ENCODE measurements at places on chromosomes 2 and 18. TPM values are rescaled to one million over a fixed set of nuclear protein-coding genes. Genes with fewer than 3 reads are reported as not detected.
A peak's percentile ranks its signal among the peaks of the same experiment; 100 is the strongest.

GRCh38 chr2:191691898-191692297 is 14.0 kb downstream of the NABP1 start:
- no peak for DNase-seq

DNA sequence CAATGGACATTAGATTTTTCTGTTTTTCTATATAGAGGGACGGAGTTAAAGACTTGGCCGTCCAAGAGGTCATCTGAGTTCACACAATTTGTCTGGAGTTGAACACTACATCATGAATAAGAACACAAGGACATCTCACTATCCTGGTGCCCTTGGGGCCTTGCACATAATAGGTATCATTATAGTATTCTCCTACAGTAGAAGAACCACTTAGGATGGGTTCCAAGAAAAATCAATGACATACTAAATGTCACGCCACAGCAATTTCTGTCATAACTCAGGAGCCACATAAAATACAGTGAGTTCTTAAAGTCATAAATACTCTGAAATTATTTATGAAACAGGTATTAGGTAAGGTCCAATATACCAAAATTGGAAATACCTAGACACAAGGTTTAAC is 154.4 kb downstream of the NCKAP5 start:
- DNase-seq: no peak

FEV gene
- total RNA-seq: not detected

STPG4 gene
- total RNA-seq: not detected

IRS1 gene
- total RNA-seq: 18.5 TPM

SERPINB13 gene
- total RNA-seq: not detected

SPEG gene
- total RNA-seq: 275 TPM

HOXD1 gene
- total RNA-seq: not detected

DNA sequence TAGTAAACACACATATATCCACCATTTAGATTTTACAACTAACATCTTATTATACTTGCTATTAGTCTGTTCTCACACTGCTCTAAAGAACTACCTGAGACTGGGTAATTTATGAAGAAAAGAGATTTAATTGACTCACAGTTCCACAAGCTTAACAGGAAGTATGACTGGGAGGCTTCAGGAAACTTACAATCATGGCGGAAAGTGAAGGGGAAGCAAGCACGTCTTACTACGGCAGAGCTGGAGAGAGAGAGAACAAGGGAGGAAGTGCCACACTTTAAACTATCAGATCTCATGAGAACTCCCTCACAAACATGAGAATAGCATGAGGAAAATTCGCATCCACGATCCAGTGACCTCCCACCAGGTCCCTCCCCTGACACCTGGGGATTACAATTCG is 240.7 kb downstream of the CAMKMT start:
- DNase-seq: no peak

- DNase-seq: no peak
Observed at GRCh38 chr2:42977270-42978174, 185.1 kb upstream of the HAAO start.

SULT1C4 gene
- 9.3 TPM for total RNA-seq

POU3F3 gene
- not detected for total RNA-seq

PRPF40A gene
- 91.5 TPM for total RNA-seq

GRCh38 chr18:72878143-72878542 is 10.4 kb upstream of the NETO1 start:
- DNase-seq: no peak

- DNase-seq: no peak
Observed at GRCh38 chr2:24400207-24400907, 40.0 kb upstream of the ITSN2 start.

DNA sequence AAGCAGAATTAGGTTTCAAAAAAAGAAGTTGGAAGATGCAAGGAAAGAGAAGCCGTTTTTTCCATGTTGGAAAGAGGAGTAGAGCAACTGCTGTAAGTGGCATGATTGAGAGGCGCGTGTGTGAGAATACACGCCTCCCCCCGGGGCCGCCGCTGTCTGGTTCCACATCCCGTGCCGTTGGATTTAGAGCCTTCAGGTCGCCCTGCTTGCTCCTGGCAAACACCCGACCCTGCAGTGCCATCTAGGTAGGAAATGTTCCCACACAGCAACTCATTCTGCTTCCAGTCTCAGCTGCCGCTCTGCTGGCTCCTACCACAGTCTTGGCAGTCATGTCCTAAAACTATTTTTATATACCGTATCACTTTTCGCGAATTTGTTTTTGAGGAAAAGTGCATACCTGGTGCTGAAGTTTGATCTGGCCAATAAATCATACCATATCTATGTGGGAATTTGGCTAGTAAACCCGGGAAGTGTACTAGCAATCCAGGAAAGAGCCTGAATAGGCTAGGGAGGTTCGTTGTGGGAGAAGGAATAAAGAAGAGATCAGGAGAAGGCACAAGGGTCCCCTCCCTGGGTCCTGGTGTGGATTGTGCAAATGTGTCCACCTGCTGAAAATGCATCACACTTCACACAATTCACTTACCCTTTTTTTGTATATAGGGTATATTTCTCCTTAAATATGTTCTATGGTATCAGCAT is 372.7 kb downstream of the FBXO15 start:
- DNase-seq: no peak

SULT1C2 gene
- total RNA-seq: 3.2 TPM

CD28 gene
- total RNA-seq: not detected

- DNase-seq: peak; percentile 30
Observed at GRCh38 chr2:199940373-199940772, 14.9 kb downstream of the TYW5 start.

- DNase-seq: peak; percentile 44
Observed at GRCh38 chr2:28713577-28714298, 37.9 kb upstream of the PPP1CB start.

ARHGEF4 gene
- 82.2 TPM for total RNA-seq

GALNT3 gene
- 0.39 TPM for total RNA-seq

NXPH2 gene
- total RNA-seq: 10.5 TPM

RGPD3 gene
- total RNA-seq: 0.45 TPM

DNA sequence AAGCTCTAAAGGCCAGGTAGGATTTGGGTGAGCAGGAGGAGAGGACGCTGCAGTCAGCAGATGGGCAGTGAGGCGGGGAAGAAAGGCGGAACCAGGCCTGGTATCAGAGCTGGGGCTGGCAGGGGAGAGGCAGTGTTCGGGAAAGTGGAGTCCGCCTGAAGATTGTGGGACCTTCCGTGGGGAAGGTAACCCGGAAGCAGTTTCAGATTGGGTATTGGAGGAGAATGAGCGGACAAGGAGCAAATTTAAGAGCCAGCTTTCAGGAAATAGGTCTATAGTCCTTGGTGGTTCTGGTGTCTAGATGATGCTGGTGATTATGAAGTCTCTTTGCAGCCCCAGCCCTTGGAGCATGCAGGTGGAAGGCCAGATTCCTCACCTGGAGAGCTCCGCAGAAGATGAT is 51.0 kb downstream of the TCF7L1 start:
- DNase-seq: no peak

RAB6D gene
- total RNA-seq: not detected

DNA sequence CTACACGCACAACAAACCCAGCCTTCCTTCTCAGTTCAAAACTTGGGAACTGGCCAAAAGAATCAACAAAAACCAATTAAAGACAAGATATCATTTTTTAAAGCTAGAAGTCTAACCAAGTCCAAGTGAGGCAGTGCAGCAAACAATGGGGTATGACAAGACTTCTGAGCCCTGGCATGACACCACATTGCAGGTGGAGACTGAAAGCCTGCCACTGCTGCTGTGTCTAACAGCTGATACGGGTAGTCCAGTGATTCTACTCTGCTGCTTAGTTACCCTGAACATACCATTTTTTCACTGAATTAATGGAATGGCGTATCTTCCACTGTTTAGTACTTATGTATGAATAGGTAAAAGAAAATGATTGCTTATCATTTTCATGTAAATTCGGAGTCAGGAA is 47.4 kb upstream of the KIDINS220 start:
- DNase-seq: no peak

ST8SIA3 gene
- total RNA-seq: 0.07 TPM

GRCh38 chr2:133500917-133501316 is 67.3 kb downstream of the NCKAP5 start:
- DNase-seq: no peak

GRCh38 chr2:113138428-113139322 is 11.3 kb downstream of the IL1RN start:
- DNase-seq: peak; percentile 80

- DNase-seq: no peak
Observed at GRCh38 chr2:42714686-42715085, 49.2 kb downstream of the OXER1 start.
